ENCODE measurements at places on chromosomes 7 and 10.

- DNase-seq = no peak
Observed at GRCh38 chr10:37960591-37961137, 15.8 kb downstream of the ZNF25 start.

- DNase-seq = no peak
Observed at GRCh38 chr10:90924552-90924951, 3.7 kb upstream of the ANKRD1 start.

- DNase-seq = no peak
Observed at GRCh38 chr10:101781984-101782810, 1.0 kb downstream of the NPM3 start.

DNA sequence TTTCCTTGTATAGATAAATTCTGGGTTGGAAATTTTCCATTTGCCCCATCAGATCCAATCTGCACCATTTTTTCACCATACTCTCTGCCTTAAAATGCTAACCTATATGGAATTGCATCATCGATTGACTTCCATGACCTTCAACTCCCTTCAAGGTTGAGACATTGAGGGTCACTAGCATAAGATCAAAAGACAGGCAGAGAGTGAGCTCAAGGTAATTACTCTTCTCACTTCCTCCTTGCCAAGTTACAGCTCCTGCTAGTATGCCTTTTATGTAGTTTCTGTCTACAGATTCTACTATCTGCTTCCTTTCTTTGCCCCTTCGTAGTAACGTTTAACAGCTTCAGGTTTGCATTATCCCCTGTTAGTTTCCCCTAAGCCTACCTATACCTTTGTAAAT is 1127.7 kb upstream of the LRRTM3 start:
- DNase-seq = no peak

DNA sequence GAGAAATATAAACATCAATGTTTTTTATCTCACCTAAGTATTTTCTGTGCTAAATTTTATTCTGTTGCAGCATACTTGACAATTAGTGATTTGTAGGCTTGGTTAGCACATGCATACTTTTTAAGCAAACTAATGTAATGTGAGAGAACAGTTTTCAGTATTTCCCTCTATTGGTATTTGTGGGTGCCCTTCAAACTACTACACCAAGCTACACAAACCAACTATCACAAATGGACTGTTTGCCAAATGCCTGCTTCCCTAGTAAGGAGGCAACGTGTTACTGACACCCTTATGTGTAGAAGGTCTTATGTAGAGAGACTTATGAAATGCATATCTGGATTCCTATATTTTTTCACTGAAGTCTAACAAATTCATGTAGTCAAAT is 98.4 kb upstream of the FZD1 start:
- no peak for DNase-seq

DNA sequence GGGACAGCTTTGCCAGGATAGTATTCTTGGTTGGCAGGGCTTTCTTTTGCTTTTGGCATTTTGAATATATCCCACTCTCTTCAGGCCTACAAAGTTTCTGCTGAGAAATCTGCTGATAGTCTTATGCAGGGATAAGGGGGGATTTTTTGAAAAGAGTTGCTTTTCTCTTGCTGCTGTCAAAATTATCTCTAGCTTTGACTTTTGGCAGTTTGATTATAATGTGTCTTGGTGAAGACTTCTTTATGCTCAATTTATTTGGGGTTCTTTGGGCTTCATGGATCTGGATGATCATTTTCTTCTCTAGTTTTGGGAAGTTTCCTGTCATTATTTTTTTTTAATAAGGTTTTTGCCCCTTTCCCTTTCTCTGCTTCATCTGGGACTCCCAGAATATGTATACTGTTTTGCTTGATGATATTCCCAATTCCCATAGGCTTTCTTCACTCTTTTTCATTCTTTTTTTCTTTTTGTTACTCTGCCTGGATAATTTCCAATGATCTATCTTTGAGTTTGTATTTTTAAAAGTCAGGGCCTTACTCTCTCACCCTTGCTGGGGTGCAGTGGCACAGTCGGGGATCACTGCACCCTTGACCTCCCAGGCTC is 29.6 kb downstream of the NOM1 start:
- DNase-seq = no peak

DNA sequence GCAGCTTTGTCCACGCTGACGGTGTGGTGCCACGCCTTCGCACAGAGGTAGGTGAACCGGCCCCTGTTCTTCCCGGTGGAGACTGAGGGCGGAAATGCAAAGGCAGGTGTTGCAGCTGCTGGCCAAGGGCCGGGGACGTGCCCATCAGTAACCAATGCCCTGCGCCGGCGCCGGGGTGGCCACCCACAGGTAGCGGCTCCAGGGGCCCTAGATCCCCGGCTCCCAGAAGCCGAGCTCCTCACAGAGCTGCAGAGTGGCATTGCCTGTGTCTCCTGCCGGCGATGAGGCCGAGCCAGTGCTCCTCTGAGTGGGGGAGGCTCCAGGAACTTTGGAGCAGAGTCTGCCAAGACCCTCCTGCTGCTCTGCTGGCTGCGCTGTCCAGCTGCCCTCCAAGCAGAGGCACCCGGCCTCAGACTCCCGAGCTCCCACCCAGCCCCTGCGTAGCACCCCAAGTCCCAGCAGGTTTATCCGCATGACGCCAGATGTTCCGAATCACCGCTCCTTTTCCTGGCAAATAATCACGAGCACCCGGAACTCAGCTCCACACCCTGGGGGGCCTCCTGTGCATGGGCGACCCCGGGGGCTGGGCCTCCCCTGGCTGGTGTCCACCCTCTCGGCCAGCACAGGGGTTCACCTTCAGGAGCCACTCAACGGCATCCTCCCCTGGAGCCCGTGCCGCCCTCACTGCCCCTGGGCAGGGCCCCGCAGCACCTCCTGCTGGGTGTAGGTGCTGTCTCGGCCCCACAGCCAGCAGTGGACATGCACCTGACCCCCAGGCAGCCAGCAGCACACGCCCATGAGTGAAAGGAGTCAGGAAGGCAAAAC is 22.1 kb downstream of the CFAP46 start:
- DNase-seq = no peak

GRCh38 chr10:63414481-63415260 is 51.1 kb downstream of the JMJD1C start:
- DNase-seq = no peak

GRCh38 chr10:10778959-10779358 is 238.7 kb upstream of the CELF2 start:
- no peak for DNase-seq

All from germinal center (tissue), 1 donor.